ENCODE measurements at places on chromosomes 6 and 20.

DNA sequence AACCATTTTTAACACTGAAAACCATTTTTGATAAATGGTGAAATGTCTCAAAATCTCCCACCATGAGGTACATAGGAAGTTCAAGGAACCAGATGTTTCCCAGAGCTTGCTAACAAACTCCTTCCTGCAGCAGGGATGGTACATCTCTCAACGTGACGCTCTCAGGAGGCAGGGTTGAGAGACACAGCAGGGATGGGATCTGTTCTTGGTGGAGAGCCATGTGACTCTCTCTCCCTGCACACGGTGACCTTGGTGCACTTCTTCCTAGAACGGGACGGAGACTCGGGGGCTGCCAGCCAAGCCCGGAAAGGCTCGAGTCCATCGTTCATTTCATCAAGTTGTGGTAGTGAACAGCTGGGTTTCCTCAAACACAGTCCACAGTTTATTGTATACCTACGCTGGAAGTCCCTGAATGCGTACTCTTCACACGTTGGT, 94.2 kb downstream of the FAM50B start:
- DNase-seq: no peak

GRCh38 chr6:102623201-102623600, 1229.7 kb downstream of the GRIK2 start:
- DNase-seq: no peak

GRCh38 chr6:74357321-74357720, 661.3 kb downstream of the CD109 start:
- no peak for DNase-seq

DNA sequence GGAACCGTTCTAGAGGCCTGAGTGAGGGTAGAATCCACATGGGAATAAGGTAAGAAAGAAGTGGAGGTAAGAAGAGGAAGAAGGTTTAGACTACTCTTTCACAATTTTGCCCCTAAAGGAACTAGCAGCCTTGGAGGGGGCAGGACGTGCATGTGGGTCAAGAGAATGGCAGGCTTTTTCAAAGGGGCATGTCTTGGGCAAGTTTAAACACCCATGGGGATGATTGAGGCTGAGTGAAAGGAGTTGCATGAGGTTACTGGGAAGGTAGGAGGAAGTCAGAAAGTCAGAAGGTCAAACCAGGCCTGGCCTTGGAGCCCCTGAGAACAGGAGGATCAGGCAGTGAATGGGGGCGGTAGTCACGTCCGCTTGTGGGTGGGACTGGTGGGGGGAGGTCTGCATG, 10.2 kb downstream of the ADA start:
- no peak for DNase-seq

- DNase-seq: no peak
Measured at GRCh38 chr6:140897804-140898573, 1234.7 kb upstream of the GJE1 start.

DNA sequence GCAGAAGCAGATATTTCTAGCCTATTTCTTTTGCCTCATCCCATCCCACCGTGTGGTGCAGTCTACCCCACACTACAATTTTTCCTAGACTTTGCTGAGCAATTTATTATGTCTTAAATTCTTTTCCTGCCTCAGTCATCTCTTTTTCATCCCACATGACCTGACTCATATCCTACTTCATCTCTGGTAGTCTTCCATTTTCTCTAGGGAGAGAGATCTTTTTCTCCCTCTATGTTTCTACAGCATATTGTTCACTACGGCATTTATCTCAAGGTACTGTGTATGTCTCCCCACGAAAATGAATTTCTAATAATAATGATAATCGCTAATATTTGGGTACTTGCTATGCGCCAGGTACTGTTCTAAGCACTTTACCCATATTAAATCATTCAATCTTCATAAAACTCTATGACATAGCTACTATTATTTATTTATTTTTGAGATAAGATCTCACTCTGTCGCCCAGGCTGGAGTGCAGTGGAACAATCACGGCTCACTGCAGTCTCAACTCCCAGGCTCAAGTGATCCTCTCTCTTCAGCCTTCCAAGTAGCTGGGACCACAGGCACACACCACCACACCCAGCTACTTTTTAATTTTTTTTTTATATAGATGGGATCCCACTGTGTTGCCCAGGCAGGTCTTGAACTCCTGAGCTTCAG, 15.6 kb downstream of the PDSS2 start:
- no peak for DNase-seq

DNA sequence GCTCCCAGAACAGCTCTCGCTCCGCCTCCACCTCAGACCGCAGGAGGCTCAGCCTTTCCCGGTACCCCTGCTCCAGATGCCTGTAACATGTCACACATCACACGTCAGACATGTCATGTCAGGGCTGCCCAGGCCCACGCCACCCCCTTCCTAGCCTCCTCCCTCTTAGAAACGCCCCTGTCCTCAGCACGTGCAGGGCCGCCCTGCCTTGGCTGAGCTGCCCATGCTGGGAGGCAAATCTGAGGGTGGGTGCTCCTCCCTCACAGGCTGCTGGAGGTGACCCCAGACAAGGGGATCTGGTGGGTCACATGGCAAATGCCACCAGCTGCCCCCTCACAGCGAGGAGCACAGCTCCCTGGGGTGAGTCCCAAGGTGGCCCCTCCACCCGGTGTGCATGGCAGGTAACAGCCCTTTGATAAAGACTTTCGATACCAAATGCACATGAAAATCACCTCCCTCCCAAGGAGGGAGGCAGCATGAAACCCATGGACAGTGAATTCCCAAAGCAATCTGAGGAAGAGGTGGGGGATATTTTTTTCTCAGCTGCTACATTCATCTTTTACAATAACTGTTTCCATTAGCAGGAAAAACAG, 84.1 kb downstream of the GINS1 start:
- DNase-seq: no peak

GRCh38 chr6:67748521-67748920, 886.6 kb upstream of the ADGRB3 start:
- DNase-seq: no peak

GRCh38 chr6:118240878-118241528, 307.1 kb upstream of the PLN start:
- no peak for DNase-seq

DNA sequence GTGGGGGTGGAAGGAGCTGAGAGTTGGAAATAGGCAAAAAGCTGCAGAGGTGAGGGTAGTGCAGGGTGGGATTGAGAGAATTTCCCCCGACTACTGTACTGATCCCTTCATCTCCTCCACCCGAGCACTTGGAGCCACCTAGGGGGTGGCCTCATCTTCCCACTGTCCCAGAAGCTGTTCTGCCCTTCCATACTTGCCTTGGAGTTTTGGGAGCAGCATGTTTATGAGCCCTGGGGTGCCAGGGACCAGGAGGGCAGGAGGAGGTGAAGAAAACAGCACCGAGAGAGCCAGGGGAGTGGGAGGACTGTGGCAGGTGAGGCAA, 34.0 kb upstream of the HLA-A start:
- DNase-seq: no peak

DNA sequence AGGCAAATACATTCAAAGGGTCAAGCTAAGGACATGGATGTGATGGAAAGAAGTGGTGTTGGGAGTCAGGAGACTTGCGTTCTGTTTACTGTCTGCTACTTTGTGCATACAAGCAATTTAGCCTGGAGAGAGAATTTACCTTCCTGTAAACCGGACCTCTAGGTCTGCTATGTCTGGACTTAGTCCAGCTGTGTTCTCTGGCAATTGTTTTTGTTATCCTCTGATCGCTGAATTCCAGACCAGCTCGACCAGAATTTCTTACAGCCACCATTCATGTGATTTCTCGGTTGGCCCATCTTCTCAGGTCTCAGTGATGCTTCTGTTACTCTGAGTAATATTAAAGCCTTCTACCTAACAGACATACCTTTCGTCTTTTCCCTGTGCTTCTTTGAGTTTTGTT, 75.2 kb downstream of the LRRC1 start:
- DNase-seq: no peak

- DNase-seq: no peak
Measured at GRCh38 chr6:11245381-11246256, 13.2 kb upstream of the NEDD9 start.

- no peak for DNase-seq
Measured at GRCh38 chr20:18719426-18719825, 94.2 kb upstream of the SCP2D1 start.

GRCh38 chr6:117494694-117495318, 12.3 kb downstream of the DCBLD1 start:
- DNase-seq: no peak

- DNase-seq: peak; percentile 62
Measured at GRCh38 chr6:35141007-35141655, at the start of gene TCP11. TCP11 (minus strand) TSS chr6:35141339; CDS start chr6:35140870, 469 bp downstream.

GRCh38 chr6:82693094-82693493, 329.5 kb downstream of the TPBG start:
- DNase-seq: no peak

- DNase-seq: no peak
Measured at GRCh38 chr6:104885518-104886043, 25.9 kb upstream of the HACE1 start.

DNA sequence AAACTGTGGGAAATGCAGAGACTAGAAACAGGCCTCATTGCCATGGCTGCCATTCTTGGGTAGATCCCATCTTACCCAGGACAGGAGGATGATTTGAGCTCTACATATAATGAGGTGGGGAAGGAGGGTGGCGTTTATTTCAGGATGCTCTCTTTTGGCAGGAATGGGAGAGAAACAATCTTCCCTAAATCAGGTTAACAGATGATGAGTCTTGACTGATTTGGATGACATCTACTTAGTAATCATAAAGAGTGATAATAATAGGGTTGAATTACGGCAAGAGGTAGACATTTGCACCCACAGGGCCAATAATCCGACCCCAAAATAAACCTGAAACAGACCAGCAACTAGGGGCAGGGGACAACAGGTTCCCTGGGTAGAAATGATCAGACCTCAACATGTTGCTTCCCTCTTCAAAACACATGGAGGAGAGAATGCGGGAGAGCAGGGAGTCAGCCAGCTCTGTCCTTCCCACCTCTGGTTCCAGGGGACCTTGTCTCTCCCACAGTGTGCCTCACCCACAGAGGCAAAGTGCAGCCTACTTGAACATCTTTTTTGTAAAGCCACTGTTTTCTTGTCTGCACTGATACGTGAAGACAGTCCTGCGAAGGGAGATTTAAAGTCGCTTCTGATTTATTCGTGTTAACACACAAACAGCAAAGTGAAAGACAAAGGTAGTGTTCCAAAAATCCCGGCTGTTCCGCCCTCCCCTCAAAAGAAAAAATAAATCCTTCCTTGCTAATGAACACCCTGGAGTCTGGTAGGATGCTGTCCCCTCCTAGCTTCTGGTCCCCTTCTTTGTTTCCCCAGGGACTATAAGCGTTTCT, 3.9 kb downstream of the FOXQ1 start:
- DNase-seq: no peak

DNA sequence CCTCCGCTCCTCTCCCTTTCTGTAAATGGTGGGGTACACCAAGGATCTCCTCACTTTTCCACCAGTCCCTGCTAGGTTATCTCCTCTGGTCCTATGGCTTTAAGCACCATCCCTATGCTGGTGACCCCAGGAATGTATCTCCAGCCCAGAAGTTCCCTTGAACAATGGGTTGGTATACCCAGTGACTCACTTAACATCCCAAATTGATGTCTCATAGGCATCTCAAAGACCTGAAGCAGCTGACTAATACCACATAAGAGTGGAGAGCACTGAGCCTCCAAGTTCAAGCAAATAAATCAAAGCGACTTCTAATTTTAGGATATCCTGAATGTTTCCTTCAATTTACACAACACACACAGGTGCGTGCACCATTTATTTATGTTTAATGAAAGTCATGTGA, 48.3 kb downstream of the ADGRF1 start:
- no peak for DNase-seq

DNA sequence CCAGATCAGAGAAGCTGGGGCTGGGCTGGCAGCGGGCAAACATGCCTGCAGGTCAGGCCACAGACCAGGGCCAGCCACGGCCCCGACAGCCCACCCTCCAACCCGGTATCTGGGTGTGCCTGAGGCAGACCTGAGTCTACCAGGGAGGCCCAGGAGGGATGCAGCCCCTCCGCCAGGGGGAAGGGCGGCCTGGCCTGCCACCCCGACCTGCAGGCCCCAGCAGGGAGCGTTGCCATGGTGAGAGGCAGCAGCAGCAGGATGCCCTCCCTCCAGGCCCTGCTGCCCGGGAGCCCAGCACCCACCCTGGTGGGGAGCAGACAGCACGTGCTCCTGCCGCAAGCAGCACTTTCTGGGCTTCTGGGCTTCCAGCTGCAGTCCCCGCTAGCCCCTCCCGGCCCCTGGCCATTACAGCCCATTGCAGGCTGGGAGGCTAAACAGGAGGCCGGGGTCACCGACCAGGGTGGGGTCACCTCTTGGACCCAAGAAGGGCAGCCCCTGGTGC, 3.8 kb upstream of the EEF1A2 start:
- DNase-seq: no peak

GRCh38 chr6:116836606-116837342, 7.9 kb upstream of the GPRC6A start:
- no peak for DNase-seq

DNA sequence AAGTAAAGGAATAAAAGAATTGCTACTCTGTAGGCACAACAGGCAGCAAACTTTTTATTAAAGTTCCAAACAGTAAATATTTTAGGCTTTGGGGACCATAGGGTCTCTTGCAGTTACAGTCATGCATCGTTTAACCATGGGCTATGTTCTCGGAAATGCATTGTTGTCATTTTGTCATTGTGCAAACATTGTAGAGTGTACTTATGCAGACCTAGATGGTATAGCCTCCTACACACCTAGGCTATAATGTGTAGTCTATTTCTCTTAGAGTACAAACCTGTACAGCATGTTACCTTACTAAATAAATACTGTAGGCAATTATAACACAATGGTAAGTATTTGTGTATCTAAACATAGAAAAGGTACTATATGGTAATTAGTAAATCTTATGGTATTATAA, 54.7 kb downstream of the CDS2 start:
- no peak for DNase-seq

GRCh38 chr6:113697632-113698410, 159.3 kb upstream of the MARCKS start:
- DNase-seq: no peak

GRCh38 chr6:88238065-88238464, 71.9 kb upstream of the CNR1 start:
- DNase-seq: no peak

GRCh38 chr6:6788394-6789032, 200.0 kb downstream of the LY86 start:
- no peak for DNase-seq

- DNase-seq: no peak
Measured at GRCh38 chr6:36622901-36623546, 28.9 kb downstream of the SRSF3 start.

DNA sequence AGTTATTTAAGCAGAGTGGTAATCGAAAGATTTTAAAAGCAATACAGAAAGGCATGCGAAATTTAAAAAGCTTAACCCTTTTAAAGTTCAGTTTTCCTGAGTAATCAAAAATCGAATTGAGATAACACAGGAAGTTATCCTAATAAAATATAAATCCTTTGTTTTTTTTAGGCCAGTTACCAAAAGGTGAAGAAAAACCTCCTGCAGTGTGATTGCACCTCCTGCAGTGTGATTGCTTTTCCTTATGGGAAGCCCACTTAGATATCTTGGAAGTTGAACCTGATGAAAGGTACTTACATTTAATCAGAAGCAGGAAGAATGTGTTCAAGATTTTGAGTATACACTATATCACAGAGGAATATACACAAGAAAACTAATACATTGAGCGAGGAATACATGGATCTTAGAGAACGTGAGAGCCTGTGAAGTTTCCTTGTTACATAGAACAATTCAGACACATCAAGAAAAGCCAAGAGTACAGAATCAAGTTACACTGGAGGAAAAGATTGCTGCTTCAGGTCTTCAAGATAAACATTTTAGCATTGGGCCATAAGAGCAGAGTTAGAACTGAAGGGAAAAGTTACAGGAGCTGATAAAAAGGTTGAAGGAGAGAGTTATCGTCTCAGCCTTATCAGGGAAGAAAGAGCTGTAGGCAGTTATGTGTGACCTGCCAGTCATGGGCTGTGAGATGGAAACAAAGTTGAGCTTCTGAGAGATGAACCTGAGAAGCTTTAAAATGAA, 7.7 kb upstream of the TMEM181 start:
- DNase-seq: no peak

Measured in CD8-positive, alpha-beta T cell (primary cell).